GM23248 (cell line): ENCODE measurements at places on chromosomes 6 and 20. TPM values are rescaled to one million over a fixed set of nuclear protein-coding genes. Genes with fewer than 3 reads are reported as not detected.

TULP1 gene
- not detected in 2 replicates for polyA plus RNA-seq

LY6G6C gene
- polyA plus RNA-seq = not detected in 2 replicates

PRICKLE4 gene
- not detected in 2 replicates for polyA plus RNA-seq

CDH22 gene
- polyA plus RNA-seq = not detected in 2 replicates

GRCh38 chr6:31086788-31087440 lies 25.5 kb downstream of the C6orf15 start:
- H3K4me1 ChIP-seq = peaks cover 14% of the 10 kb centered on the region
- H3K27me3 ChIP-seq = no peaks in the 10 kb centered on the region
- DNase-seq = peak; percentile 84
- H3K36me3 ChIP-seq = no peaks in the 10 kb centered on the region
- H3K4me3 ChIP-seq = peak overlapping the region; percentile 43

- H3K27me3 ChIP-seq = no peaks in the 10 kb centered on the region
- no peaks in the 10 kb centered on the region for H3K4me1 ChIP-seq
- DNase-seq = no peak
- H3K36me3 ChIP-seq = no peaks in the 10 kb centered on the region
- no peak overlapping the region for H3K4me3 ChIP-seq
Observed at GRCh38 chr6:160260803-160261450, 2.3 kb upstream of the SLC22A2 start.

DNA sequence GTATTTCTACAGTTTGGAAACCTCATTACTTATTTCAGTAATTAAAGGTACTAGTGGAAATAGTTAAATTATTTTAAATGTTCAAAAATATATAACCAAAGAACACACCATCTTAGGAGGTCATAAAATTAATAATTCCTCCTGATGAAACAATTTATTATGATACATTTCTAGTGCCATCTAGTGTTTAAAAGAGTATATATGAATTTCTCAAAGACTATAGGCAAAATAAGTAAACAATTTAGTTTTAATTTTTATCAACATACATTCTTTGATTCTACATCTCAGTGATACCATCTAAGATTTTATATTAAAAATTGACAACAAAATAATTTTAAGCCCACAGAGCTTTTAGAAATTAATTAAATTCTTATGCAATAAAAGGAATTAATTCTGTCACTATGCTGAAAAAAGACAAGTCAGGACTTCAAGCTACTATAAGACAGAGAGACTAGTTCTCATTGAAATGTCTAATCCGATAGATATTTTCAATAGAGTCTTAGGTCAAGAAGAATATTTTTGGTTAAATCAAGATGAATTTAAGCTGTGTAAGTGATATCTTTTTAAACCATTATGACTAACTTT lies 107.8 kb upstream of the RNF217 start:
- peak; percentile 38 for DNase-seq
- H3K4me1 ChIP-seq = no peaks in the 10 kb centered on the region
- H3K27ac ChIP-seq = no peak overlapping the region
- H3K36me3 ChIP-seq = no peaks in the 10 kb centered on the region
- no peak overlapping the region for H3K4me3 ChIP-seq
- H3K27me3 ChIP-seq = no peaks in the 10 kb centered on the region

DNA sequence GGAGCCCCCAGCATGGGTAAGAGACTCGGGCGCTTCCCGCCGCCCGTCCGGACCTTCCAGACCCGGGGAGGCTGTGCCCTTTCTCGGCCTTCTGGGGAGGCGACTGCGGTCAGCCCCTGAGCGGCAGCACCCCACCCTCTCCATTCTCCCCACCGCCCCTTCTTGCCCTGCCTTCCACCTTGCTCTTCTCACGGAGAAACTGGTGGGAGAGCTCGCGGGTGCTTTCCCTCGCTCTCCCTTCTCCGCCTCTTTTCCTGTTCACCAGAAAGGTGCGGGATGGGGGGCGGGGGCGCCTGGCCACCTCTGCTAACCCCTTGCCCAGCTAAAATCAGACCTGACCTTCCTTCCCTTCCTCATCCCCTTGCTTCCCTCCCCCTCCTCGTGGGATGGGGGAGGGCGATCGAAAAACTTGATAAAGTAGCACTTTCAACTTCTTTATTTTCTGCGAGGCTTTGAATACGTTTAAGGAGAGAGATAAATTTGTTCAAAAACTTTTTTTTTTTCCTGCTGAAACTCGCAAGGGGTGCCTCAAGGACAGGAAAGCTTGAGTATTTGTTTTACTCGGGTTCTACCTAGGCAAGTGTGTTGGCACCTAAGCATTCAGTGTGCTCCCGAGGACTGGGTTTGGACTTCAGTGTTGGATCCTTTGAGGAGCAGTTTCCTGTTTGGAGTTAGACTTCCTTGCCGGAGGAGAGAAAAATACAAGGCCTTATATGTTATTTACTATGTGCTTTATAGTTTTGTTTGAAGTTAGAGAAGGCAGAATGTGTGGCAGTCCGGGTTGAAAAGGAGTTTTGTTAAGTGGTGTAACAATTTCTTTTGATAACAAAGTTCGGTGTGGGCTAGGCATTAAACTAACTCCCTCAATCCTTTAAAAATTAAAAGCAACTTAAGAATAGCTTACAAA lies 897 bp downstream of the CD2AP start:
- peaks cover 21% of the 10 kb centered on the region for H3K4me1 ChIP-seq
- H3K27ac ChIP-seq = peak overlapping the region; percentile 81
- peak overlapping the region; percentile 99 for H3K4me3 ChIP-seq
- H3K27me3 ChIP-seq = no peaks in the 10 kb centered on the region
- no peaks in the 10 kb centered on the region for H3K36me3 ChIP-seq

GRCh38 chr6:94270091-94270948 lies 851.0 kb upstream of the EPHA7 start:
- DNase-seq = no peak
- H3K27ac ChIP-seq = no peak overlapping the region
- H3K4me3 ChIP-seq = no peak overlapping the region
- H3K4me1 ChIP-seq = no peaks in the 10 kb centered on the region
- no peaks in the 10 kb centered on the region for H3K27me3 ChIP-seq
- H3K36me3 ChIP-seq = no peaks in the 10 kb centered on the region

DNA sequence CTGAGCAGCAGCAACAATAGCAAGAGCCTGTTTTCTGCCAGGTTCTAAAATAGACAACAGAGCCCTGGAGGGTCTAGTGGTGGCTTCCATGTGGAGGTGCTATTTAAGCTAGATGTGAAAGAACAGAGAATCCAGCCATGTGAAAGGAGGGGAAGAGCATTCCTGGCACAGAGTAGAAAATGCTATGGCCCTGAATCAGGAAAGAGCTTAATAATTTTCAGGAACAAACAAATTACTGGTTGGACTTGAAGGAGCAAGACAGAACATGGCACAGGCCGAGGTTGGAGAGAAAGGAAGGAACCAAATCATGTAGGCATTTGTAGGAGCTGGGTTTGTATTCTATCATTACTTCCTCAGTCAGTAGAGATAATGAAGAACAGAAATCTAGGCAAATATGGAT lies 98.3 kb downstream of the AIG1 start:
- H3K27me3 ChIP-seq = no peaks in the 10 kb centered on the region
- H3K4me3 ChIP-seq = no peak overlapping the region
- H3K4me1 ChIP-seq = peaks cover 45% of the 10 kb centered on the region
- DNase-seq = peak; percentile 36

GRCh38 chr6:11366183-11366933 lies 133.9 kb upstream of the NEDD9 start:
- no peak for DNase-seq
- no peak overlapping the region for H3K4me3 ChIP-seq
- no peak overlapping the region for H3K27ac ChIP-seq
- peaks cover 9% of the 10 kb centered on the region for H3K4me1 ChIP-seq
- H3K27me3 ChIP-seq = no peaks in the 10 kb centered on the region

DNA sequence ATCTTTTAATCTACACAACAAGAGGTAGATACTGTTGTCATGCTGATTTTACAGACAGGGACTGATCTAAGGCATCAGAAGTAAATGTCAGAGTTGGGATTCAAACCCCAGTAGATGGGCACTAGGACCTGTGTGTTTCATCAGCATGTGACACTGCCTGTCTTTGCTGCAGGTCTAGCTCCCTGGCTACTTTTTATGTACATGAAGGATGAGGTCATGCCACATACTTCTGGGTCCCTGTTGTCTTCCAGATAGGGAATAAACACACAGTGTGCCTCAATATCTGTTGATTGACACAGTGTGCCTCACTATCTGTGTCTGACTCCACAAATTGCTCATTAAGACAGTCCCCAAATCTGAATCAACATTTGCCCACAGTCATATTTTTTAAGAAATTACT lies 106.9 kb downstream of the TFAP2B start:
- DNase-seq = no peak
- no peak overlapping the region for H3K27ac ChIP-seq
- no peak overlapping the region for H3K4me3 ChIP-seq
- H3K4me1 ChIP-seq = no peaks in the 10 kb centered on the region
- H3K27me3 ChIP-seq = no peaks in the 10 kb centered on the region
- no peaks in the 10 kb centered on the region for H3K36me3 ChIP-seq

GRCh38 chr6:53925891-53926290 lies 131.1 kb downstream of the LRRC1 start:
- no peaks in the 10 kb centered on the region for H3K27me3 ChIP-seq
- no peaks in the 10 kb centered on the region for H3K36me3 ChIP-seq
- no peak for DNase-seq
- no peak overlapping the region for H3K27ac ChIP-seq
